Ovary (tissue), 10 donors: ENCODE measurements at places on chromosomes 2 and 18. TPM values are rescaled to one million over a fixed set of nuclear protein-coding genes. Genes with fewer than 3 reads are reported as not detected.

- no peak for DNase-seq
Measured at GRCh38 chr2:155301221-155301620, 602.7 kb downstream of the KCNJ3 start.

DNA sequence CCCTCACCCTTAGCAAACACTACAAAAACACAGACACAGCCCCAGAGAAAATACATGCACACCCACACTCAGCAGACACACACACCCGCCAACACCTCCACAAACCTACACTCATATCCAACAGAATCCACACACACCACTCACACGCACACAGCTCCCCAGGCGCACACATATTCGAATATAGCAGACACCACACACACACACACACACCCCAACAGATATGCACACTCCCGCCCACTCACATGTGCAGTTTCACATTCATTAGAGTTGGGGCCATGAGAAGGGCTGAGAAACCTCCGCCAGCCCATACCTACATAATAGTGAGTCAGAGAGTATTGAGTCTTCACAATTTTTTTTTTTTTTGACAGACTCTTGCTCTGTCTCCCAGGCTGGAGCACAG is 29.4 kb upstream of the NOTO start:
- DNase-seq, result no peak

DNA sequence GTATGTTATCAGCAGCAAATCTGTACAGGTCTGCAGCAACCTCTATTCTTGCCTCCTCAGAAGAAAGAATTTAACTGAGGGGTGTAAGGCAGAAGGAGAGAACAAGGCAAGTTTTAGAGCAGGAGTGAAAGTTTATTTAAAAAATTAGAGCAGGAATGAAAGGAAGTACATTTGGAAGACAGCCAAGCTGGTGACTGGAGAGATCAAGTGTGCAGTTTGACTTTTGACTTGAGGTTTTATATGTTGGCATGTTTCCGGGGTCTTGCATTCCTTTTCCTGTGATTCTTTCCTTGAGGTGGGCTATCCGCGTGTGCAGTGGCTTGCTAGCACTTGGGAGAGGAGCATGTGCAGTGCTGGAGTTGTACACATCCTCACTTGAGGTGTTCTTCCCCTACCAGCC is 16.5 kb upstream of the CERS6 start:
- no peak for DNase-seq

DNA sequence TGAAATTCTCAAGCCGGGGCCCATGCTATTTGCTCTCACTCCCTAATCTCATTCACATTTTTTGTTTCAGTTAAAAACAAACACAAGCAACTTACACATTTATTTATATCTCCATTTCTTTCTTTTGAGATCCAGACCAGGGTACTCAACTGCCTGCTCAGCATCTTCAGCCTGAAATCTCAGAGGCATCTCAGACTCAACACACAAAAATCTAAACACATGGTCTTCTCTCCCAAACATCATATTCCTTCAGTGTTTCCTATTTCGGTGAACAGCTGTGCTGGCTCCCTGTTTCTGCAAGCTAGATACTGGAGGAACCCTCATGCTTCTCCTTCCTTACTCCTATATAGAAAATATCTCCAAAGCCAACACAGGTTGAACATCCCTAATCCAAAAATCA is 11.3 kb upstream of the RTTN start:
- DNase-seq, result no peak

Gene IHH
- total RNA-seq, result not detected

Gene RPE
- total RNA-seq, result 49.9 TPM

GRCh38 chr2:134770702-134771101 is 51.9 kb upstream of the TMEM163 start:
- DNase-seq, result no peak

DNA sequence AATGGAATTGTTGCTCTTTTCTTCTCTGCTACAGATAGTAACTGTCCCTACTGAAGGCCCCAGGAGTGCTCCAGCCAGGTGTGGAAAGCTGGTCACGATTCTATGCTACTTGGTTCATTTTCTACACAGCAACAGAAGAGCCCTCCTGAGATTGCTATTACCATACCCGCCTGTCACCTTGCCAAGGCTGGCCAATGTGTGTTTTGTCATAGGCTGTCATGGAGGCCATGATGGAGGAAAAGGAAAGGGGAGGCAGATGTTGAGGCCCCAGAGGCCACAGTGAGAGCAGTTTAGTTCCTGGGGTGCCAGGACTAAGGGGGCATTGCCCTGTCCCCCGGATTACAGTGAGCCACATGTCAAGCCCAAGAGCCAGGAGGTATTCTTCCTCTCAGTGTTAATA is 952 bp downstream of the ELMOD3 start:
- no peak for DNase-seq

DNA sequence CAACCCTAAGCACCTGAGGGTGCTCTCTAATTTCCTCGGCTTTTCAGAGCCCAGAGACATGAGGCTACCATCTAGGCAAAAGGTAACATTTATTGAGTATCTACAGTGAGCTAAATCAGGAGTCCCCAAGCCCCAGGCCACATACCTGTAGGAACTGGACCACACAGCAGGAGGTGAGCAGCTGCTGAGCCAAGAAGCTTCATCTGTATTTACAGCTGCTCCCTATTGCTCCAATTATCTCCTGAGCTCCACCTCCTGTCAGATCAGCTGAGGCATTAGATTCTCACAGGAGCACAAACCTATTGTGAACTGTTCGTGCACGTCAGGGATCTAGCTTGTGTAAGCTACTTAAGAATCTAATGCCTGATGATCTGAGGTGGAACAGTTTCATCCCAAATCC is 70.2 kb downstream of the RND3 start:
- DNase-seq, result no peak

DNA sequence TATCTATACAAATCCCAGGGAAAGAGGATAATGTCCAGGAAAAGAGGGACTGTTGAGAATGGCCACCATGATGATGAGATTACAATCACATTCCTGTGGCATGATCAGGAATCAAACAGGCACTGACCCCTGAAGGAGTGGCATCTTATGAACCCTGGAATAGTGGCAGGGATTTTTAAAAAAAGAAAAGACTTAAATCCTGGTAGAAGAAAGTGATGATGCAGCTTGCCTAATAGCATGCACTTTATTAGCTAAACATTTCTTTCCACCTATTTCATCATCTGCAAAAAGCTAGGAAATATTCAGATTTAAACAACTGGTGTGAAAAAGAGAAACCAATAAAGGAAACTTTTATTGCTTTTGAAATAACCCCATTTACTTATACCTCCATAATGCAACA is 87.2 kb upstream of the FSHR start:
- DNase-seq, result no peak

GRCh38 chr2:206112846-206113547 is 27.0 kb upstream of the INO80D start:
- DNase-seq, result no peak

Gene CDH7
- total RNA-seq, result not detected

Gene TSPYL6
- total RNA-seq, result 0.11 TPM
